ENCODE measurements at places on chromosomes 6 and 20.

- DNase-seq = no peak
These were observed 43.8 kb upstream of the XRN2 start for GRCh38 chr20:21259346-21259745.

DNA sequence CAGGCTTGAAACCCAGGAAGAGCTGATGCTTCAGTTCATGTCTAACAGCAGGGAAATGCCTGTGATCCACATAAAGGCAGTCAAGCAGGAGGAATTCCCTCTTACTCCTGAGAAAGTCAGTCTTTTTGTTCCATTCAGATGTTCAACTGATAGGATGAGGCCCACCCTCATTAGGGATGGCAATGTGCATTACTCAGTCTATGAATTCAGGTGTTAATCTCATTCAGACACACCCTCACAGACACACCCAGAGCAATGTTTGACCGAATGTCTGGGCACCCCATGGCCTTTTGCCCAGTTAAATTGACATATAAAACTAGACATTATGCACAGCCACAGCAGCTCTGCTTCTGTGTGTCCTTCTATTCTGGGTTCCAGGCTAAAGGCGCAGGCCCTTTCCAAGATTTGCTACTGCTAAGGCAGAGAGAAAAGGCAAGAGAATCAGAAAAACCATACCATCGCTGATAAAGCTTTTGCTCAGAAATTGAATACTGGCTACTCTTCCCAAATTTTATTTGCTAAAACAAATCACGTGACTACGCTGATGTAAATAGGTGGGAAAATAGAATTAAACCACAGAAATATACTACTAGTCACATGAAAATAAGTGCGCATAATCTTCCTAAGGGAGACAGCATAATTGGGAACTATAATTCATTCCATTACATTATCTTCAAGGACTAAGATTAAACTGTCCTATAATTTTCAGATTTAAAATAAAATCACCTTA is 625.0 kb upstream of the MAN1A1 start:
- no peak for DNase-seq

- no peak for DNase-seq
These were observed 21.6 kb downstream of the TFAP2B start for GRCh38 chr6:50840112-50840810.

GRCh38 chr6:10658910-10659698 is 35.3 kb downstream of the C6orf52 start:
- no peak for DNase-seq

GRCh38 chr20:45419188-45420091 is 3.5 kb downstream of the PIGT start:
- peak; percentile 45 for DNase-seq

- no peak for DNase-seq
These were observed 134.6 kb downstream of the SOBP start for GRCh38 chr6:107624541-107624940.

- DNase-seq = no peak
These were observed 125.9 kb downstream of the HS3ST5 start for GRCh38 chr6:114216789-114217467.

- no peak for DNase-seq
These were observed 301.8 kb downstream of the BTBD9 start for GRCh38 chr6:38337819-38338465.

DNA sequence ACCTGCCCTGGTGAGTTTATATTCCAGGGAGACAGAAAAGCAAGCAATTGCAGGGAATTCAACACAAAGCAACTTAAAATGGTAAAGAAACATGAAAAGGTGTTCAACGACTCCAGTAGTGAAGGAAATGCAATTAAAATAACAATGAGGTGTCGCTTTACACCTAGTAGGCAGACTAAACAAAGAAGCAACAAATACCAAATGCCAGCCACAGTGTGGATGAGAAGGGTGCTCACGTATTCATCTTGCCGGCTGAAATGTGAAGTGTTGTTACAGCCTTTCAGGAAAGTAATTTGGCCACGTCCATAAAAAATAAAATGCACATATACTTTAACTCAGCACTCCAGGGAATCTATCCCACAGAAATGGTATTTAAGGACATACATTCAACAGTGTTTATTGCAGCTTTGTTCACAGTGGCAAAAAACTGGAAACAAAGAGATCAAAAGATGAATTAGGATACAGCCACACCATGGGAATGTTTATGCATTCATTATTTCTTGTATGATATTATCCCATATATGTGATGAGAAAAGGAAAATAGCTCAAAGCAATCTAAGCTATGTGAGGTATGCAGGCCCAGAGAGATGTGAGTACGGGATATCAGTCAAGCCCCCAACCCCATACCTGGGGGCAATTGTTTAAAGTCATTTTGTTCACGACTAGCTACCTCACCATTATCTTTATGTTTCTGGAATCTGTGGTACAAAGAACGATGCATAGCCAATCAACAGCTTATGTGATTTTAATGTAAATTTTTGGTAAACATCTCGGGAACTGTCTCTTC is 266.0 kb upstream of the SOX4 start:
- DNase-seq = no peak

DNA sequence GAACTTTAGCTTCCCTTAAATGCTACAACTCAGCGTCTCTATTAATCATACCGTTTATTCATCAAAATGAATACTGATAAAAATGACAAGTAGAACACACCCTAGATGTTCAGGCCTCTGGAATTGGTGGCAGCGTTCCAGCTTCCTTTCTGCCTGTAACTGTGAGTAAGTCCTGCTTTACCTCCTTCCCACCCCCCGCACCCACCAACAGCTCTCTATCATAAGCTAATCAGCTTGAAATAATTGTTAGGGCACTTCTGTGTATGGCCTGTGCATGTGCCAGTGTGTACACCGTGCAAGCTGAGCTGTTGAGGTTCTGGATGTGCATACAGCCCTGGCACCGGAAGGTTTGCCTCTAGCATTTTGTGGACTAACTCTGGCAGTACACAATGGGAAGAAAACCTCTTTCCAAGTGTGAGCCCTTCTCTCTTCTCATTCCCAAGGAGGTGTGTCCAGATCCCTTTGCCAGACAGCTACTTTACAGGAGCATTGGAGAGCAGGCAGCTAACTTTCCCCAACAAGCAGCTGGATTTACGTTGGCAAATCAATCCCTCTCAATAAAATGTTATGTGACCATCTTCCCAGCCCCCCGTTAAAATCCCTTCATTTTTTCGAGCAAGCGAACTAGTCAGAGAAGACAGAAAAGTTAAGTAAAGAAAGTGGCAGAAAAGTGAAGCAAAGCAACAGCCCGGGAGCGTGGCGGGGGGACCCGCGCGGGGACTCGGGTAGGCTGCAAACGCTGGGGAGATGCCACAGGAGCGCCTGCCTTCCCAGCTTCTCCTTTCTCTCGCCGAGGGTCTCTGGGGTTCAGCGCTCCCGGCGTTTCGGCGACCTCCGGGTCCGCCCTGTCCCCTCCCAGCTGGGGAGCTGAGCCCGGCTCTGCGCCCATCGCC is 803 bp upstream of the ADGRG6 start:
- no peak for DNase-seq

- no peak for DNase-seq
These were observed 26.1 kb downstream of the RRBP1 start for GRCh38 chr20:17655865-17656479.

- DNase-seq = no peak
These were observed 32.2 kb upstream of the VGLL2 start for GRCh38 chr6:117233145-117233544.
